CD4-positive, alpha-beta memory T cell (primary cell): ENCODE measurements at places on chromosomes 5 and 9.
A peak's percentile ranks its signal among the peaks of the same experiment; 100 is the strongest.

GRCh38 chr5:95803271-95804148 lies 19.0 kb downstream of the GLRX start:
- H3K36me3 ChIP-seq: no peaks in the 10 kb centered on the region
- no peak overlapping the region for H3K4me3 ChIP-seq
- DNase-seq: no peak
- H3K4me1 ChIP-seq: peaks cover 13% of the 10 kb centered on the region

- no peaks in the 10 kb centered on the region for H3K36me3 ChIP-seq
- DNase-seq: no peak
- H3K27ac ChIP-seq: no peak overlapping the region
- no peaks in the 10 kb centered on the region for H3K27me3 ChIP-seq
These were observed 27.0 kb downstream of the ADGRD2 start for GRCh38 chr9:124477211-124477647.

DNA sequence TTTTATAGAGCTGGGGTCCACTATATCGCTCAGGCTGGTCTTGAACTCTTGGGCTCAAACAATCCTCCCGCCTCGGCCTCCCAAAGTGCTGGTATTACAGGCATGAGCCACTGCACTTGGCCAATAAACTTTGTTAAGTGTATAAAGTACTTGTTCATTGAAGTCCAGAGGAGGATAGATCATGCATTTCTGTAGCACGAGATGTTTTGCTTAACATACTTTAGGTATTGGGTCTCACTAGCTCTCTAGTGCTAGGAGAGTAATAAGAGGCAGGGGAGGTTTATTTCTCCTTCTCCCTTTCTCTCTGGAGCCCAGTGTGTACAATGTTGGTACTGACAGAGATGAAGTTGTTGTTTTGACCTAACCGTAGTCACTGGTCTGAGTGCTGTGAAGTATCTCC lies 125.6 kb upstream of the KLF9 start:
- no peak overlapping the region for H3K27ac ChIP-seq
- no peak for DNase-seq
- H3K27me3 ChIP-seq: no peaks in the 10 kb centered on the region

GRCh38 chr5:143826951-143827444 lies 15.0 kb downstream of the HMHB1 start:
- no peaks in the 10 kb centered on the region for H3K27me3 ChIP-seq
- H3K4me3 ChIP-seq: no peak overlapping the region
- no peak overlapping the region for H3K27ac ChIP-seq
- DNase-seq: no peak
- H3K36me3 ChIP-seq: no peaks in the 10 kb centered on the region

DNA sequence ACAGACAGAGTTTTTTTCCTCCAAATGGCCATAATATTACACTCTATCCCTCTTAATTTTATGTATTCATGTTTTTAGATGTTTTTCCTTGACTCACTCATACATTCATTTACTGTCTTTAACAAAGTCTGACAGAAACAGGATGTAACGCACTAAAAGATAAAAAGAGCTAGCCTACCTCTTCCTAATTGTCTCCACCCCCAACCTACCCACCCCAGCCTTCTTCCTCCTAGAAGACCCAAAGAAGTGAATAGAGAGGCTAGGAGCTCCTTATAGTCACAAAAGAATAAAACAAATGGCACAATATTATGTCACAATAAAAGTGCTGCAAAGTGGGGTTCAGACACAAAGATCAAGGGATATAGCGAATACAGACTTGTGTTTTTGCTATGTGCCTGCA lies 719 bp downstream of the NOL8 start:
- H3K27ac ChIP-seq: peak overlapping the region; percentile 92
- DNase-seq: no peak
- no peaks in the 10 kb centered on the region for H3K27me3 ChIP-seq
- peak overlapping the region; percentile 97 for H3K4me3 ChIP-seq
- H3K36me3 ChIP-seq: peaks cover 28% of the 10 kb centered on the region

DNA sequence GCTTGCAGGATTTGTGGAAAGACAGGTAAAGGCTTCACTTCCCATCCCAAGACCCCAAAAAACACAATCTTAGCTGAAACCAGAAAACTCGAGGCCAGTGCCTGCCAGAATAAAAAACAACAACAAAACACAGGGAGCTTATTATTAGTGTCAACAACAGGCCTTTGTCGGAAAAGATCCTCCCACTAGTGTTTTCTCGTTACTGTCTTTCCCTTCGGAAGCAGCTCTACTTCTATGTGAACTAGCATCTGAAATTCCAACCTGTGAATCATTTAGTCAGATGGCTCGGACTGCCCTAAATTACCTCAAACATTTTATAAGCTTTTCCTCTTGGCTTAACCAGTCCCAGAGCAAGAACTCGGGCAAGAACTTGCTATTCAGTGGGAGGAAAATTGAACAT lies 122.2 kb upstream of the GNA14 start:
- H3K27me3 ChIP-seq: no peaks in the 10 kb centered on the region
- no peak overlapping the region for H3K27ac ChIP-seq
- no peak for DNase-seq
- no peaks in the 10 kb centered on the region for H3K36me3 ChIP-seq
- H3K4me3 ChIP-seq: no peak overlapping the region
